ENCODE measurements at places on chromosomes 1 and 21.

- no peak for DNase-seq
Observed at GRCh38 chr1:247518613-247518891, 17.7 kb downstream of the OR2C3 start.

- DNase-seq, result no peak
Observed at GRCh38 chr21:29145354-29145782, 14.9 kb downstream of the MAP3K7CL start.

DNA sequence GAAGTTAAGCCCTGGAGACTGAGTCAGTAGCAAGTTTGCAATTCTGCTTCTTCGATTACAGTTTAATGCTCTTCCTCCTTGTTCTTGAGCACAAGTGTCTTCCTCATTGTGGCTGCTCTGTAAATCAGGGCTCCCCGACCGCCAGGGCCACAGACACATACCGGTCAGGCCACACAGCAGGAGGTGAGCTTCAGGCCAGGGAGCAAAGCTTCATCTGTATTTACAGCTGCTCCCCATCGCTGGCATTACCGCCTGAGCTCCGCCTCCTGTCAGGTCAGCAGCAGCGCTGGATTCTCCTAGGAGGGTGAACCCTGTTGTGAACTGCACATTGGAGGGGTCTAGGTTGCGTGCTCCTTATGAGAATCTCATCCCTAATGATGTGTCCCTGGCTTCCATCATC, 1.7 kb upstream of the TRAPPC10 start:
- DNase-seq, result no peak

DNA sequence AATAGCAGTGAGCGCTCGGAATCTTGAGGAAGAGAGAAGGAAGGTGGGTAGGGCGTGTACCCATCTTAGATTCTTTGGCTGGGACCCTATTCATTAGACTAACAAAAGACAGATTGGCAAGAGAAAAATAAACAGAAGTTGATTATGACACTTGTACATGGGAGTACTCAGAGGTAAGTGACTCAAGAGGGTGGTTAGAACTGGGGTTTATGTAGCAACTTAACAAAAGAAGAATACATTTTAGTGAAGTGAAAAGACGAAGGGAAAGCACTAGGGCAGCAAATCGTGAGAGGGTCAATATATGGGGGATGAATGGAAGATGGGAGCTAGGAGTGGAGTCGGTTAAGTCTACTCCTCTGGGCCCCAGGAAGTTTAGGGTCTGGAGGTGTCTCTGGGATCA, 25.8 kb upstream of the RCC2 start:
- no peak for DNase-seq

GRCh38 chr1:93615582-93616150, 66.0 kb downstream of the BCAR3 start:
- no peak for DNase-seq
